Psoas muscle (tissue), 8 donors: ENCODE measurements at places on chromosomes 2 and 18.

- H3K4me3 ChIP-seq: no peak overlapping the region
- H3K4me1 ChIP-seq: no peaks in the 10 kb centered on the region
- no peak for DNase-seq
- H3K36me3 ChIP-seq: no peaks in the 10 kb centered on the region
- H3K27me3 ChIP-seq: no peaks in the 10 kb centered on the region
- H3K27ac ChIP-seq: no peak overlapping the region
Measured at GRCh38 chr2:65558743-65559142, 126.3 kb upstream of the SPRED2 start.

DNA sequence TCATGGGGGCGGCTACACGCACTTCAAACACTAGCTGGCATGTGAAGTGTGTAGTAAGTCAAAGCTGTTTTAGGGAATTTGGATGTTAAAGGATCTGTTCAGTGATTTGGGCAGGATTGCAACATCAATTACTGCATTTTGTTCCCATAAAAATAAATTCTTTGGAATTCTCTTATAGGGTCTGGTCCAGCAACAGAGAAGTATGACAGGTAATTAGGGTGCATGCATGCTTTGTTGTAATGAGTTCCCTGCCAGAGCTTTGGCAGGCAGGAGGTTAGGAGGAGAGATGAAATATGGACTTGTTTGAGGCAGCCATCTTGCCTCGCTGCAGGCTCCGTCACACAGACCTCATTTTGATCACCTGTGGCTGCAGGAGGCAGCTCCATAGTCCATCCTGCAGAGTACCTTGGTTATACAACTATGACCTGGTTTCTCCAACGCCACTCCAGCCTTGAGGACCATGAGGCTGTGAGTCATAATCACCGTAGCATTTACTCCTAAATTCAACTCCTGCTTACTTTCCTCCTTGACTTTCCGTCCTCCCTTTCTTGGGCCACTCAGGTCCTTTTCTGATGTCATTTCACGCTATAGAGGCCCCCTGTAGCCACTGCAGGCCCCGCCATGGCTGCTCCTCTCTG, 26.5 kb upstream of the EML4 start:
- H3K4me3 ChIP-seq: peak overlapping the region; percentile 44
- no peak for DNase-seq
- no peaks in the 10 kb centered on the region for H3K27me3 ChIP-seq
- peak overlapping the region; percentile 64 for H3K27ac ChIP-seq
- H3K4me1 ChIP-seq: peaks cover 24% of the 10 kb centered on the region
- H3K36me3 ChIP-seq: no peaks in the 10 kb centered on the region

GRCh38 chr2:20333738-20334137, 16.9 kb downstream of the PUM2 start:
- H3K27me3 ChIP-seq: no peaks in the 10 kb centered on the region
- peaks cover 36% of the 10 kb centered on the region for H3K4me1 ChIP-seq
- H3K27ac ChIP-seq: no peak overlapping the region
- no peak for DNase-seq
- no peak overlapping the region for H3K4me3 ChIP-seq

GRCh38 chr2:163255086-163255485, 416.5 kb upstream of the KCNH7 start:
- no peaks in the 10 kb centered on the region for H3K27me3 ChIP-seq
- no peaks in the 10 kb centered on the region for H3K4me1 ChIP-seq
- no peak overlapping the region for H3K4me3 ChIP-seq
- no peak overlapping the region for H3K27ac ChIP-seq

- H3K4me1 ChIP-seq: no peaks in the 10 kb centered on the region
- no peaks in the 10 kb centered on the region for H3K27me3 ChIP-seq
- no peak for DNase-seq
Measured at GRCh38 chr2:48566592-48567310, 36.8 kb downstream of the STON1 start.
